Naive thymus-derived CD4-positive, alpha-beta T cell (primary cell): ENCODE measurements at places on chromosomes 7 and 10.

DNA sequence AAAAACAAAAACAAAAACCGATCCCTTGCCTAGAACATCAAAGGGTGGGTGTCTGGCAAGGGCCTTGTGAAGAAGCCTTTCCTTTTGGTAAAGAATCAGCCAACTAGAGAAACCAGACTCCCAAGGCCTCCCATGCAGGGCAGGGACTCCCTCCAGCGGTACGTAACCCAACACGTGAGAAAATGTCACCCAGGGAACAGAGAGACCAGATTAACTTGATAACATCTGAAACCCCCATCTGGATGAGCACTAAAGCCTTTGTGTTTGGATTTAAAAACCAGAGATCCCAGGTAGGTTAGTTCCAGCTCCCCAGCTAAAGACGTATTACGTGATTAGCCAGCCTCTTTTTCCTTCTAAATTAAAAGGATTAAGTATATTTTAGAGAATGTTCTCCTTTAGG lies 3.0 kb upstream of the HABP2 start:
- no peak for DNase-seq

GRCh38 chr7:33814400-33814799 lies 90.9 kb upstream of the BMPER start:
- DNase-seq = no peak

GRCh38 chr7:36153571-36154097 lies 580 bp downstream of the EEPD1 start:
- DNase-seq = peak; percentile 22

- DNase-seq = no peak
Measured at GRCh38 chr7:149385195-149385950, 75.5 kb downstream of the ZNF777 start.

GRCh38 chr7:29888006-29888405 lies 81.7 kb downstream of the WIPF3 start:
- no peak for DNase-seq

- no peak for DNase-seq
Measured at GRCh38 chr7:158646766-158647474, 57.7 kb downstream of the NCAPG2 start.

DNA sequence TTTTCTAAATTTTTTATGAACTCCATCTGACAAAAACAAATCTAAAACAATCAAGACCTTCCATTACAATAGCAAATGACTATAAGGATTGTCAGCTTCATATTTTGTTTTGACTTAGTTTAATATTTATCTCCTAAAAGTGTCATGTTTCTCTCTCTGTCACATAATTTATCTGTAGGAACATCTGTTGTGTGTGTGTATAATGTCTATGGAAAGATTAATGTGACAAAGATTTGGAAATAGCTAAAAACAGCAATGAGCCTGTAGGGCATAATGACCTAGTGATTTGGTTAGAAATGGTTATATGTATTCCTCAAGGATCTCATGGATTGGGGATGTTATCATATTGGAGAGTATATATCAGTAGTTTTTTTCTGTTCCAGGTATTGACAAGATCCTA lies 69.6 kb upstream of the MDFIC start:
- DNase-seq = no peak

DNA sequence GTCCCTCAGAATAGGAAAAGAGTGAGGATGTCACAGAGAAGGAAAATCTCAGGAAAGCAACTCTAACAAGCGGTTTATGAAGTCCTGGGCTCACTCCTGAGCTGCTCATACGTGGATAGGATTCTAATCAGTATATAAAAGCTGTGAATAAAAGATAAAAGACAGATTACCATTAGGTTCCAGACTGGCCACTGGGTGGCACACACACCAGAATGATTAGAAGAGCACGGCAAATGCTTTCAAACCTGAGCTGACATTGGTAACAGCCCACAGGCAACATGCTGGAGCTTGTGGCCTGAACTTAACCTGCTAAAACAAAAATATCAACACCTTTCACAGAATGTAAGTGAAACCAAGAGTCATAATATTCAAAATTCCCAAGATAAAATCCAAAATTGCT lies 370.8 kb downstream of the GRID1 start:
- DNase-seq = no peak

GRCh38 chr10:63766745-63767137 lies 245.5 kb downstream of the REEP3 start:
- no peak for DNase-seq

GRCh38 chr10:72822342-72822986 lies 71.1 kb upstream of the OIT3 start:
- no peak for DNase-seq
